CD4-positive, CD25-positive, alpha-beta regulatory T cell (primary cell): ENCODE measurements at places on chromosomes 2 and 18. TPM values are rescaled to one million over a fixed set of nuclear protein-coding genes. Genes with fewer than 3 reads are reported as not detected.
A peak's percentile ranks its signal among the peaks of the same experiment; 100 is the strongest.

The ACKR3 gene
- 7.9 TPM for polyA plus RNA-seq

- H3K27ac ChIP-seq, result no peak overlapping the region
- peaks cover under 1% of the 10 kb centered on the region for H3K27me3 ChIP-seq
- H3K4me1 ChIP-seq, result no peaks in the 10 kb centered on the region
- H3K36me3 ChIP-seq, result no peaks in the 10 kb centered on the region
Measured at GRCh38 chr2:46460241-46460921, 19.0 kb upstream of the TMEM247 start.

The FKBP7 gene
- 1.6 TPM for polyA plus RNA-seq

- H3K27me3 ChIP-seq, result no peaks in the 10 kb centered on the region
- no peak for DNase-seq
- H3K4me1 ChIP-seq, result no peaks in the 10 kb centered on the region
- H3K36me3 ChIP-seq, result no peaks in the 10 kb centered on the region
Measured at GRCh38 chr2:163641986-163642385, 93.8 kb downstream of the FIGN start.

GRCh38 chr2:58350484-58350883, 109.4 kb upstream of the FANCL start:
- no peak overlapping the region for H3K27ac ChIP-seq
- peaks cover 2% of the 10 kb centered on the region for H3K27me3 ChIP-seq
- H3K4me1 ChIP-seq, result no peaks in the 10 kb centered on the region
- DNase-seq, result peak; percentile 27
- no peaks in the 10 kb centered on the region for H3K36me3 ChIP-seq

DNA sequence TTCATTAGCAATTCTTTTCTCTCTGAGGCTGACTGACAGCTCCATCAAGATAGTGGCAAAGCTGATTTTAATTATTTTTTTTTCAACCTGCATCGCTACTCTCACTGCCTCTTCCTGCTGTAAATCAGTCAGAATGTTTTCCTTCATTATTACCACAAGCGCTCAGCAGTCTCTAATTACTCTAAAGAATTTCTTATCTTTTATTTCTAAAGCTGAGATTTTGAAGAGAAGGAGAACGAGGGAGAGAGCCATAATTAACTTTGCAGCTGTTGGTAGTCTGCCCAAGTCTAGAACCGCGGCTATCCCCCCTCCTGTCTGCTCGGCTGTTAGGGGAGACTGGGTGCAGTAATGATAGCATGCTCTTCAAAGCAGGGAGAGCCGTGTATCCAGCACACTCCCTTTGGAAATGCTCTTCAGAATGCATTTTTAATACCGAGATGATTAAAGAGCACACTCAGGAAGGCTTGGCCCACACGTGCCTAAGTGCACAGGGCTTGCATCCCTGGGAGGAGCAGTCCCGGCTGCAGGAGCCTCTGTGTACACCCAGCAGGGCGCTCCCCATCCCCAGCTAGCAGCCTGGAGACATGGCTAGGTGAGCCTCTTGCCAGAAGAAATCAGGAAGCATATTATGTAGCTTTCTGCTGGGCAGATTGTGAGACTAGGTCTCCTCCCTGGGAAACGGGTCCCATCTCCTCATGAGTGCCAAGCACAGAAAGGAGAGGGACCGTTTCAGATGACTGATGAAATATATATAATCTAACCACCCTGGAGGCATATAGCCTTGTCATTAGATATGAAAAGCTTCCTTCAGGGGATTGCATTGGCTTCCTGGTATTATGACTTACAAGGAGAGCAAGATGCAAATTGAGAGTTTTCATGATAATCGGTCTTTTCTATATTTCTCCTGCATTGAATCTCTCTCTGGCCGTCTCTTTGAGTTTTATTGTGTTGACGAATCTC, 555.2 kb downstream of the CMPK2 start:
- H3K27ac ChIP-seq, result no peak overlapping the region
- no peak for DNase-seq
- no peaks in the 10 kb centered on the region for H3K4me1 ChIP-seq
- no peak overlapping the region for H3K4me3 ChIP-seq
- H3K27me3 ChIP-seq, result no peaks in the 10 kb centered on the region
- H3K36me3 ChIP-seq, result no peaks in the 10 kb centered on the region

DNA sequence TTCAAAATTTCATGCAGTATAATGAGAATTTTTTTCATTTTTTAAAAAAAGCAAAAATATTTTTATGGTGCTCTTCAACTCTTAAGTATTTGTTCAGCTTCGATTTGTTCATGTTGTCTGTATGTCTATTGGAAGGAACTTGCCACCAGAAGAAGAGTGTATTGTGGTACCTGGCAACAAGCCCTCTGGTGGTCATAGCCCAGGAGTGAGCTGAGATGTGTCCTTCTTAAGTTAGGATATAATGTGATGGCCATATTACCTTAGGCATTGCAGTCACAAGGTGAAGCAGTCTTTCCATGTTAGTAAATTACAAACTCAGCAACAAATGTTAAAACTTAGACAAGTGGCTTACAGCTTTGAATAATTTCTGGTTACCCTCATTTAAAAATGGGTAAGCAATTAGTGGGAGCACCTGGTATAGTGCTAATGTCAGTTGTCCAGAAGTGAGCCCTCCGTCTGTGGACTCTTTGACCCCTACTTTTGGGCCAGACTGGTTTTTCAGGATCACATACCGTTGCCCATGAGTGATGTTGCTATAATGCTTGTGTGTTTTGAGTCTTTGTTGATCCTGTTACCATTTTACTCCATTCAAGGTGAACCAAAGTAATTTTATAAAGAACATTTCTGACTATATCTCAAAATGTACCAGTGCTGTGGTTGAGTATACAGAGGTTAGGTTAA, 57.4 kb downstream of the MYO1B start:
- no peaks in the 10 kb centered on the region for H3K4me1 ChIP-seq
- no peak overlapping the region for H3K4me3 ChIP-seq
- peaks cover 4% of the 10 kb centered on the region for H3K27me3 ChIP-seq
- peak; percentile 8 for DNase-seq
- H3K27ac ChIP-seq, result no peak overlapping the region

GRCh38 chr2:204046145-204046544, 109.6 kb downstream of the ICOS start:
- no peaks in the 10 kb centered on the region for H3K27me3 ChIP-seq
- no peak overlapping the region for H3K4me3 ChIP-seq
- no peaks in the 10 kb centered on the region for H3K36me3 ChIP-seq
- no peak for DNase-seq

The OSBPL6 gene
- 0.34 TPM for polyA plus RNA-seq

- H3K4me1 ChIP-seq, result no peaks in the 10 kb centered on the region
- H3K27ac ChIP-seq, result no peak overlapping the region
- no peaks in the 10 kb centered on the region for H3K27me3 ChIP-seq
- no peaks in the 10 kb centered on the region for H3K36me3 ChIP-seq
Measured at GRCh38 chr2:127594116-127594591, 51.8 kb upstream of the GPR17 start.

- no peaks in the 10 kb centered on the region for H3K4me1 ChIP-seq
- DNase-seq, result no peak
- H3K27ac ChIP-seq, result no peak overlapping the region
Measured at GRCh38 chr18:25019931-25020330, 332.0 kb downstream of the ZNF521 start.

- no peak overlapping the region for H3K4me3 ChIP-seq
- DNase-seq, result no peak
- H3K36me3 ChIP-seq, result no peaks in the 10 kb centered on the region
- H3K27ac ChIP-seq, result no peak overlapping the region
- H3K4me1 ChIP-seq, result no peaks in the 10 kb centered on the region
Measured at GRCh38 chr2:47190188-47190881, 35.2 kb upstream of the STPG4 start.

GRCh38 chr2:149587950-149588487, 444 bp upstream of the MMADHC start:
- peaks cover 35% of the 10 kb centered on the region for H3K4me1 ChIP-seq
- DNase-seq, result no peak
- H3K27ac ChIP-seq, result peak overlapping the region; percentile 92
- peaks cover 10% of the 10 kb centered on the region for H3K36me3 ChIP-seq
- peak overlapping the region; percentile 100 for H3K4me3 ChIP-seq

DNA sequence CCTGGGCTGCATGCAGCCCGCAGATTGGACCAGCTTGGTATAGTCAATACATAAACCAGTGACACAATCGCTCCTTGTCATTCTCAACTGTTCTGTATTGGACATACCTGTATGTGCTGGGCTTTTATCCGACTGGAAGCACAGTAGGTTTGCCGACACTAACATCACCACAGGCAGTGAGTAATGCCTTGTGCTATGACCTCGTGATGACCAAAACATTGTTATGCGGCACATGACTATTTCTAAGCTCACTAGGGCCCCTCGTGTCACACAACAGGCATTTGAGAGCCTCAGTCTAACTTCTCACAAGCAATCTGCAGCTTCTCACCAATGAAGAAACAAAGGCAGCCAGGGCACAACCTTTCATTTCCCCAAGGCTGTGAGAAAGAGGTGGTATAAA, 320.8 kb downstream of the AFF3 start:
- H3K27ac ChIP-seq, result no peak overlapping the region
- no peak overlapping the region for H3K4me3 ChIP-seq
- H3K36me3 ChIP-seq, result no peaks in the 10 kb centered on the region

DNA sequence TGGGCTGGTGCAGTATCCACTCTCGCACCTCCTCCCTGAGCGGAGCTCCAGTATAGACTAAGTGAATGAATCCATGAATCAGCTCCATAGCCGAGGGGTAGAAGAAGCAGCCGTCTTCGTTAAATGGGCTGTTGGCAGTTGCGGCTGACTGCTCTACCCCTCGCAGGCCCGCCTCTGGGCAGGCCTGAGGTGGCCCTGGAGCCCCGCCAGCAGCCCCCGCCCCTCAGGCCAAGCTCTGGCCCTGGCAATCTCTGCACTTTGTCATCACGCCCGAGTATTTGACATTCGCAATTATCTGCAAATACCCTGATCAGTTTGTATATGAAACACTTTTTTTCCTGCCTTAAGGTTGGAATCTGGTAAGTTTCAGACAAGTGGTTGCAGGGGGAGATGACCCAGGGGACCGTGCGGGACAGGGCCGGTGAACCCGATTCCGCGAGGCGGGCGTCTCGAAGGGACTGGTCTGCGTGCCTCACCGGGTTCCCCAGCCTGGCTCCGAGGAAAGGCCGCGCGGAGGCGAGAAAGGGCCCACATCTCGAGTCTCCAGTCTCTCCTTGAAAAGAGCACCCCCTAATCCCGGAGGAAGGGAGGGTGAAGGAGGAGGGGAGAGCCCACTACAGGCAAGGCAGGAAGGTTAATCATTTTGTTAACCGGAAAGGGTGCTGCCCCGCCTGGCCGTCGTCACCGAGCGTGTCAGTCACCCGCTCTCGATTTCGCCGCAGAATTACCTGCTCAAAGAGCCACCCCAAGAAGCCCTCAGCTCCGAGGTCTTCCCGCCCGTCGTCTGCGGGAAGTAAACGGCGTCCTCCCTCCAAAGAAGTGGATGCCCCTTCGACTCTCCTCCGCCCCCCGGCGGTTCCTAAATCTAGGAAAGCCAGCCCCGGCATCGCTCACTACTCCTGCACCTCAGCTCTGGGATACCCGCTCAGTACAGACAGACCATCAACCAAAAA, 11.1 kb upstream of the SATB2 start:
- no peaks in the 10 kb centered on the region for H3K36me3 ChIP-seq
- no peak overlapping the region for H3K4me3 ChIP-seq
- no peak overlapping the region for H3K27ac ChIP-seq

DNA sequence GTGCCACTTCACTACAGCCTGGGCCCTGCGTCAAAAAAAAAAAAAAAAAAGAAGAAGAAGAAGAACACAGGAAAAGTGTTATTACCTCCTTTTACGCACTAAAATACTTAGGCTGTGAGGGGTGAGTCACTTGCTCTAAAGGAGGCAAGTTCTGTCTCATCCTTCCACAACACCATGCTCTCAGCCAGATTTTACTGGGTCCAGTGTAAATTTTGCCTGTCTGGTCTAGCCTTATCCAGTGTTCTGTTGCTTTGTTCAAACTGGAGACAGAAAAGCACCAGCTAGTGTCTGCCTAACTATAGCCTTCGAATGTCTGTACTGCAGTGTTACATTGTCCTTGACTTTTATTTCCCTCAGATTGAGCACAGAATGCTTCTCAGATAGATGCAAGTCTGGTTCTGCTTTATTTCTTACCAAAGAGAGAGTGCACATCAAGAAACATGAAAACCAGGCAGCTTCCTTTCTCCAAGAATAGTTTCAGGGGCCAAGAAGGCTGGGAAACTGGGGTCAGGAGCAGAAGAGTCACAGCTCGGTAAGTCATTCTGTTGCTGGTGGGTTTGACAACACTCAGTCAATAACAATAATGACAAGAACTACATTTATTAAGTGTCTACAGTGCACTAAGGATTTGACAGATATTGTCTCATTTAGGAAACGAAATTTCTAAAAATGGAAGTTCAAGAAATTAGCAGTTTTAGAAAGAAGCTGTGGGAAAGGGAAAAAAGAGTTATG, 3.1 kb upstream of the MSGN1 start:
- peaks cover 2% of the 10 kb centered on the region for H3K27me3 ChIP-seq
- H3K36me3 ChIP-seq, result no peaks in the 10 kb centered on the region
- no peak overlapping the region for H3K27ac ChIP-seq

DNA sequence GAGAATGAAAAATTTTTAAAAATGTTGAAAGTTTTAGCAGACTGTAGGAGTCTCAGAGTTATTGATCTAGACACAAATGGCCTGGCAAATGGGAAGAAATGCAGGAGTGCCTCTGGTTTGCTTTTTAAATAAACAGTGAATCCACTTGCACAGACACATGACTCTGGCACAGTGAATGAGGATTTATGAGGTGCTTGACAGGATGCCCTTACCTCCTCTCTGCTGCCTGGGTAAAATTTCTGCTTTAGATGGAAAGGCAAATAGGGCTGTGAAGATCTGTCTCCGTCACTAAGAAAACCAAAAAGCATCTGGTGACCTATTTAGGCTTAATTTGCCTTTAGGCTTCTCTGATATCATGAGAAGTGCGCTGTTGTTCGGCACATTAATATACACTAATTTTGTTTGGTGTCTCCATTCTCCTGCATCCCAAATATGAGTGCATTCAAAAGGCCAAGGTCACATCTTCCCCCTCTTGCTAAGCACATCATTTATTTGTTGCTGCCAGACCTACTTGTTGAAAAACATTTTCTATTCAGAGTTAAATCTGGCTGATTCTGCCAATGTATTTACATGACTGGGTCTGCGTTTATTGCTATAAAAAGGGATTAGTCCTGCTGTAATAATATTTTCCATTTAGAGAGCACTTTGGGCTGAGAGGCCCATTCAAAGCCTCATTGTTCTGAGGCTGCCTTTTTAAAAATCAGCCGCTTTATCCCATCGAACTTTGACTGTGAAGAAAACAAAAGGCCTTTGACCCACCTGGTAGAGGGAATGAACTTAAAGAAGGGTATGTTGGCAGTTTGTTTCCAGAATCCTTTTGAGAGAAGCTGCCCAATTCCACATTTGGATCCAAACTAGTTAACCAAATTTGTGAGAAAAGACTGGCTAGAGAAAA, 94.9 kb downstream of the RNF152 start:
- H3K27ac ChIP-seq, result no peak overlapping the region
- peaks cover 2% of the 10 kb centered on the region for H3K27me3 ChIP-seq
- no peaks in the 10 kb centered on the region for H3K4me1 ChIP-seq
- no peaks in the 10 kb centered on the region for H3K36me3 ChIP-seq
- no peak overlapping the region for H3K4me3 ChIP-seq

DNA sequence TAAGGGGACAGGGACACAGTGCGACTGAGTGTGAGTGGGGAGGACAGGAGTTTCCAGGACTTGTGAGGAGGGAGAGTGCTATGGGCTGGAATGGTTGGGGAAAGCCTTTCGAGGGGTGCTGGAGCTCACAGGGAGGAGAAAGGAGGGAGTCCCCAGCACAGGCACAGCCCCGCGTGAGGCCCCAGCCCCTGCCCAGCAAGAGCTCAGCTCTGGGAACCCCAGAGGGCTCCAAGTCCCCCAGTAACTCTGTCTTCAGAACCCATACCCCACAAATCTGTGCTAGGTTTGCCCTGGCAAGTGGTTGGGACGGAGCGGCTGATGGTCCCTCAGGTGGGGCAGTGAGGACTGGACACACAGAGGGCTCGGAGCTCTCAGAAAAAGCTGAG, 75.4 kb downstream of the SFXN5 start:
- no peaks in the 10 kb centered on the region for H3K36me3 ChIP-seq
- no peaks in the 10 kb centered on the region for H3K27me3 ChIP-seq
- no peak overlapping the region for H3K4me3 ChIP-seq
- H3K4me1 ChIP-seq, result no peaks in the 10 kb centered on the region
- DNase-seq, result no peak

The LAPTM4A gene
- 131 TPM for polyA plus RNA-seq
